ENCODE measurements at places on chromosomes 4 and X.

DNA sequence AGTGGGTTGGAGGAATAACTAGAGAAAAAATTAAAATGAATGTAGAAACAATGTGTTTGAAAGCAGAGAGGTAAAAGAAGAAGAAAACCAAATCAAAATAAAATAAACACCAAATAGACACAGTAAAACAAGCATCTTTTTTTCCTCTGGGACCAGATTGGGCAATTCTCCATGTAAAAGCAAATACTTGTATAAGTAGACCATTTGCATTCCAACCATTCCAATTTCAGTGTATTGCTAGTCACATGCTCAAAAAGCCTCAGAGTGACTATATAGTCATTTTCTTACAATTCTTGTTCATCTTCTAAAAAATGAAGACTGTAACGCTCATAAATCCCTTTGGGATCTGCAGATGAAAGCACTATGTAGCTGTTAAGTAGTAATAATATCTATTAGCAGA, 969.5 kb downstream of the PCDH18 start:
- DNase-seq: no peak

GRCh38 chrX:41720125-41720779, 3.7 kb upstream of the GPR82 start:
- no peak for DNase-seq

DNA sequence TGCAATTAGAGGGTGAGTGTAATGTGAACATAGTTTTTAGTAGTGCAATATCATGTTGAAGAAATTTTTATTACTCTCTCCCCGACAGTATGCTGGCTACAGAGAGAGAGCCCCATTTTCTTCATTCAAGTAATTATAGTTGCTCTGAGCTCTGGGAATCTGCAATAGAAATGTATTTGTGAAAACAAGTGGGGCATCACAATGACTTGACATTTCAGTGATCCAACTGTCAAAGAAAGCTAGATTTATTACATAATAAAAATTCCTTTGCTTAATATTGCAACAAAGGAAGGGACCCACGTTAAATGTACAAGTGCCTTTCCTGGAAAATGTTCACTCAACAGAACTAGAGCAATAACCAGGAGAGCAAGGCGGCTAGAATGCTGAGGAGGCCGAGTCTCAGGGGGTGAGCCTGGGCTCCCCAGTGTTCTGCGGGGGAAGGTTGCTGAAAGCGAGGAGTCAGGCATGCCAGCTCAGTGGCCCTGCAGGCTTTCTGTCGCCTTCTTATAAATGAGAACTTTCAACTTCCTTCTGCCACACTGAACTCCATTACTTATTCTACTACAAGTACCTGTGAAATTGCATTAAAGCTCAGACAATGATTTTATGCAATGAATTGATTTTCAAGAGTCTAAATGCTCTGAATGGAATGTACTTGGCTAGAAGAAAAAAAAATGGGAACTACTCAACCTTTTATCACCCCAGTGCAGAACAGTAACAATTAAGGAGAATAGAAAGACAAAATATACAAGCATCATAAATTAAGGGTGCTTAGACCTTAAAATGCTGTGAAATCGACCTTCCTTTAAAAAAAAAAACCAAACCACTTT, 476.4 kb downstream of the AFF2 start:
- DNase-seq: no peak

DNA sequence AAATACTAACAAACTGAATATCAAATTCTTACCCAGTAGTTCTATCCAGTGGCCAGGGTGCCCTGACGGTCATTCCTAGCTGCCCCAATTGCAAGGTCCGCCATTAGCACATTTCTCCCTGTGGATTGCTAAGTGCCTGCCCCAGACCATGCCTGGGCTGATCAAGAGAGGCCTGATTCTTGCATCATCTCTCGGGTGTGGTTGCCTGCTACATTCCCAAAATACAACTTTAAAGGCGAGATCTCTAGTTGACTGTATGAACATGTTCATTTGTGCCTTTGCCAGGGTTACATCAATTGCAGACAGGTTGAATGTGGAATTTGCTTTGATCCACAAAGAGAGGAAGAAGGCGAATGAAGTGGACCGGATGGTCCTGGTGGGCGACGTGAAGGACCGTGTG, 28.0 kb downstream of the PRPS2 start:
- no peak for DNase-seq

DNA sequence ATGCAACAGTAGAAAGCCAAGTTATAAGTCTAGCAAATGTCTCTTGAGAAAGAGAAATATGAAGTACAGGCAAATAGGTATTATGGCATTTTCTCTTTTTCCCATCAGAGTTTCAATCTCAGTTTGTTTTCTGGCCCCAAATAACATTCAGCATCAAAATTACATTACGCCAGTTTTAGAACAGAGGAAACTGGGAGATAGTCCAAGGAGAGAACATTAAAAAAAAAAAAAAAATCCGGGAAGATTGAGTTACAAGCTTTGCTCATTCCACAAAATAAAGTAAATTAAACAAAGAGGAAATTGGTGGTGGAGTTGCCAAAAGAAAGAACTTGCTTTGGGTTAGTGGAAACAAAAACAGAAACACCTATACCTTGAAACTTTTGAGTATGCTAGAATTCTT, 50.4 kb upstream of the IL13RA2 start:
- DNase-seq: no peak

GRCh38 chr4:16931339-16932305, 33.2 kb upstream of the LDB2 start:
- no peak for DNase-seq

DNA sequence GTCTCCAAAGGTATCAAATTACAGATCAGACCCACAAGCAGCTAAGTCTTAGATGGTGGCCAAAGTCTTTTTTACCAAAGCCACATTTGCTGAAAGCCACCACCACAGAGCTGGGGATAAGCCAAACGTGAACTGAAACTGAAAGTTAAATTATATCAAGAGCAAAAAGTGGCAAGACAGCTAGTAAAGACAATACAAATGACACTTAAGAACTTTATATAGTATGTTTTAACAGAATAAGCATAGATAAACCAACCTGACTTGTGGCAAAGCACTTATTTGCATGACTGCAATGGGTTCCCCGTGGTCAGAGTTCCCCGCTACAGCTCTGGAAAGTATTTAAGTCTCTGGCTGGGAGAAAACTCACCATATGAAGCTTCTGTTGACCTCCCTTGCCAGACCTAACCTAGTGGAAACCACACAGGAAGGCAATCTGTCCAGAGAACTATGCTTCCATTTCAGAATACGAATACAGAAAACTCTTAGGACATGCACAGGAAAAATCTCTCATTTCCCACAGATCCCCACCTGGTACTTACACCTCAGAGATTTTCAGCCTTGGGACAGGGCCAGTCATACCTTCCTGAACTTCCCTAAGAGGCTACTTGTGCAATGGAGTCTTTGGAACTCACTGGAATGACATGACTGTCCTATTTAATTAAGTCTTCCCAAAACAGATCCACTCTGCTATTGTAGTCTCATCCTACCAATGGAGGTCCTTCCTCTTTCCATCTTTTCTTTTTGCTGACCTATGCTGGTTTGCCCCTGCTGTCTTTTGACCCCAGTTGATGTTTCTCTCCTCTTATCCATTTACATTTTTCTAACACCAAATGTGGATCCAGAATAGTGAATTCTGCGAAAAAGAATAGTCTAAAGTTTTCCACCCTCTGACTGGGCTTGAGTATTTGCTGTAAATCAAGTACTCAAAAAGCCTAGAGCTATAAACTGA, 225.1 kb downstream of the NR3C2 start:
- no peak for DNase-seq

- no peak for DNase-seq
These were observed 162.9 kb downstream of the NSUN7 start for GRCh38 chr4:40912460-40913184.

GRCh38 chrX:14173873-14174272, 144.2 kb upstream of the GEMIN8 start:
- no peak for DNase-seq

DNA sequence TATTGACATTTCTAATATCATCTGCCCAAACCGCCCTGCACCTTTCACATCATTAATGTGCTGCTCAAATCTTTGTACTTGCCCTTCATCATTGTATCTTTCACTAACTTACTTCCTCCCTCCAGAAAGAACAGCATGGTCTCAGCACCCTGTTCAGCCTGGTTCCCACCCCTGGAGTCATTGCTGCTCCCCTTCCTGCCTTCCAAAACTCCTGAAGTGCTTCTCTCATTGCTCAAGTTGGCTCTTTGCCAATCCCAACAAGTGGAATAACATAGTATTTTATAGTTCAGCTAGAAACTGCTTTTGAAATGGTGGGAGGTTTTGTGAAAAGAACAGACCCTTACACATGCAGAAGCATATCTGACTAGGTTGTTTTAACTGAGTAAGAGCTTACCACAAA, 14.0 kb upstream of the TTC29 start:
- no peak for DNase-seq

DNA sequence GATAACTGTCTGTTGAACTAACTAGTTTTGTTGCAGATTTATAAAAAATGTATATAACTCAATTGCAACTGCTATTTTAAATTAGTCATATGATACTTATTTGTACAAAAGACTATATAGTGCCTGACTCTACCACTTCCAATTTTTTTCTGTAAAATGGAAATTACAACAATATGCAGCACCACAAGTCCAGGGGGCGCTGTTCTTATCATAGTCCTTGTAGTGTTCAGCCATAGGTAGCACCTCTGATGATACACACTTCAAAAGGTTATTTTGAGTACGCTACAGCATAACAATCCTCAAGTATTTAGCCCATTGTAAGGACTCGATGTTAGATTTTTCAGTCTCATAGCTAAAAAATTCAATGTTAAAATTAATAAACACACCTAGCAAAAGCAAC, 174.9 kb downstream of the CORIN start:
- DNase-seq: no peak

- no peak for DNase-seq
These were observed 32.4 kb downstream of the LRBA start for GRCh38 chr4:150982557-150983233.

DNA sequence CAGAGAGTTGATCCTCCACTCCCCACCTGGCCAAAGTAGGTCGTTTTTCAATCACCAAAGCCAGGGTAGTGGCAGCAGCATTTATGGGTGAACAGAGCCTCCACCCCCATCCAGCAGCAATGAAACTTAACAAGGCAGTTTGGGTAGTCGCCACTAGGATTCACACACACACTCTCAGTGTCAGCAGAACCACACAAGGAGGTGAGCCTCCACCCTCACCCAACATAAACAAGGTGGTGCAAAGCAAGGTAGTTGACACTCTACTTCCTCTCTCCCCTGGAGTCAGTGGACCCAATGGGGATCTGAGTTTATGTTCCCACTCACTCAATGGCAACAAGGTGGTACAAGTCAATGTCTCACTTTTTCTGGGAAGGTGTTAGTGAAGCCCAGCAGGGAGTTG, 50.4 kb upstream of the CCDC149 start:
- DNase-seq: no peak

DNA sequence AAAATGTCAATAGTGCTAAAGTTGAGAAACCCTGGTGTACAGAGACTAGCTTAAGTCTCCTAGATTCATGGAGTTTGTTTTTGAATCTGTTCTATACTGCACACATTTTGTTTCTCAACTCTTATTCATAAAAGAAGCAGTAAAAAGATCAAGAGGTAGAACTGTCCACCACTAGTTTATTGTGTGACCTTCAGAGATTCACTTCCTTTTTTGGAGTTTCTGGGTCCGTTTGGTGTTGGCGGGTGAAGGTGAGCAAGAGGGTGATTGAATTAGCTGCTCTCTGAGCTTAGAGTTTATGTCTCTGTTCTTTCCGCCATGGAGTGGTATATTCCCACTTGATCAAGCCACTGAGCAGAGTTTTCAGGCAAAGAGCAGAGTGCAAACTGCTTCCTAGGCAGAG, 21.4 kb upstream of the PLAC1 start:
- no peak for DNase-seq

GRCh38 chrX:56233100-56233499, 944 bp downstream of the KLF8 start:
- peak; percentile 6 for DNase-seq

- DNase-seq: no peak
These were observed 63.3 kb downstream of the GALNT7 start for GRCh38 chr4:173231916-173232315.

DNA sequence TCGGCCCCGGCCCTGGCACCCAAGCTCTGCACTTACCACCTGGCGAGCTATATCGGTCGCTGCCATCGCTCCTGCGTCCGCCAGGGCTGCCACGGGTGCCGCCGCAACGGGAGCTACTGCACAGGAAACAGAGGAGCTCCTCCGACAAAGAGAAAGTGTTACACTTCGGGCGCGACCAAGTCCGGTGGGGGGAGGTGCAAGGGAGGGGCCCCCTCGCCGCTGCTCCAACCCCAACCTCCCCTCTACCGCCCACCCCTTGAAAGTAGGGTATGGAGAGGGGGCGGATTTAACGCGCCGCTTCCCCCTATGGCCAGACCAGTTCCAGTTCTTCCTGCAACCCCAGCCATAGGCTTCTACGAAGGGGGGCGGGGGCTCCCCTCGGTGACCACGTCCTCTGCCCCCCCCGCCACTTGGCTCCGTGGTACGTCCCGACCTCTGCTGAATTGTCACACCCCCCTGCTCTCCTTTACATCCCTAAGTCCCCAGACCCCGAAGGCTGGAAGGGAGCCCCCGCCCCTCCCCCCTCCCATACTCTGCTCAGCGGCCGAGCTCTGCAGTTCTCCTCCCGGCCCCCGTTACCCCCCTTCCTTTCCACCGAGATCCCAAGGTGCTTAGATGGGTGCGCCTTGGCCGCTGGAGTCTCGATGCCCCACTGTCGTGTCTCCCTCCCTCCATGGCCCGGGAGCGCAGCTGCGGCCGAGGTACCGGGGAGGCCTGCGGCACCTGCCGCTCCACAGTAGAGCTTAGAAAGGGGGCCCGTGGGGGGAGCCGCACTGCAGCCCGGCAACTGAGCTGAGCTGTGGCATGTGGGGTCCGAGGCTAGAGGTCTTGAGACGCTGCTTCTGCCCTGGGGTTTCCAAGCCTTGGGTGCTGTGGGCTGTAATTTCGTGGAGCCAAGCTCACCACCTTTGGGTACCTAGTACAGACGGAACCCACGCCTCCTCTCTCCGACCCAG, at the start of gene SEPTIN6:
Gene SEPTIN6 (minus strand): TSS at position 129 of the 956 bp plus-strand sequence. CDS start 63 bp downstream, at position 66.
- peak; percentile 26 for DNase-seq

DNA sequence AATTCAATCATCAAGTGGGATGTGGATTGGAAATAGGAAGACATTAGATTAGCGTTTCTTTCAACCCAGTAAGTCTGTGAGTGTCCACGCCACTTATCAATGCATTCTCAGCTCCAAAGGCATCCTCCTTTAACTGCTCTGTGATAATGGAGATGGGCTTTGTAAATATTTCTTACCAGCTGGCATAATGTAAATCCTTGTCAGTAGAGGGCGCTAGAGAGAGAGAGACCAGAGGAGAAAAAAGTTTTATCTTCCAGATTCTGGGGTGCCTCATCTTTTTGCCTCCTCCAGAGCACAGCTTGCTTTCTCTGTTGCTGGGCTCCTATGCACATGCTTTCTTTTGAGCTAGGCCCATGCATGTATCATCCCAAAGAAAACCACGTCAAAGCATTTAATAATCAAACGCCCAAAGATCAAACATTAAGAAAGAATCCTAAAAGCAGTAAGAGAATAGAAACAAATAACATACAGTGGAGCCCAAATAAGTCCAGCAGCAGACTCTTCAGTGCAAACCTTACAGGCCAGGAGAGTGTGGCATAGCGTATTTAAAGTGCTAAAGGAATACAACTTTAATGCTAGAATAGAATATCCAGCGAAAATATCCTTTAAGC, 9.6 kb upstream of the MTMR1 start:
- DNase-seq: no peak

GRCh38 chrX:16511796-16512776, 137.9 kb upstream of the S100G start:
- DNase-seq: no peak

- DNase-seq: no peak
These were observed 97.3 kb downstream of the NKX6-1 start for GRCh38 chr4:84401701-84402306.

All from tibial nerve (tissue), 4 donors.